ENCODE measurements at places on chromosomes 3 and 15.

DNA sequence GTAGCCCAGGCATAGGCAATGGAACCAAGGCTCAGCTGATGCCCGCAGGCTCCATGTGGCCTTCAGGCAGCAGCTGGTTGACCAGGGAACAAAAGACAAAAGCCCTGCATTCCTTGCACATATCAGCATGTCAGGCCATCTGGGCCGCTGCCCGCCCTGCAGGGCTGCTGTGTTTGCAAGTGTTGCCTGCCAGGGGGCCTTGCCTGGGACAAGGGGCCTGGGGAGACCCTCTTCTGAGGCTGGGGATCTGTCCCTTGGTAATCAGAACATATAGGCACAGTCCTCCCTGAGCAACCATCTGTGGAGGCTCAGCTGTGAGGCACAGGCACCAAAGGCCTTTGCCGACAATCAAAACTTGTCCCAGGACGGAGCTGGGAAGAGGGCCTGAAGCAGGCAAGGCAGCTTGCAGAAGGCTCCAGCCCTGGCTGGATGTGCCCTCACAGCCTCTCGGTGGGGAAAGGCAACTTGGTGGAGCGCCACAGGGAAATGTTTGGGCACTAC, 138.2 kb downstream of the TPRA1 start:
- no peak for DNase-seq

DNA sequence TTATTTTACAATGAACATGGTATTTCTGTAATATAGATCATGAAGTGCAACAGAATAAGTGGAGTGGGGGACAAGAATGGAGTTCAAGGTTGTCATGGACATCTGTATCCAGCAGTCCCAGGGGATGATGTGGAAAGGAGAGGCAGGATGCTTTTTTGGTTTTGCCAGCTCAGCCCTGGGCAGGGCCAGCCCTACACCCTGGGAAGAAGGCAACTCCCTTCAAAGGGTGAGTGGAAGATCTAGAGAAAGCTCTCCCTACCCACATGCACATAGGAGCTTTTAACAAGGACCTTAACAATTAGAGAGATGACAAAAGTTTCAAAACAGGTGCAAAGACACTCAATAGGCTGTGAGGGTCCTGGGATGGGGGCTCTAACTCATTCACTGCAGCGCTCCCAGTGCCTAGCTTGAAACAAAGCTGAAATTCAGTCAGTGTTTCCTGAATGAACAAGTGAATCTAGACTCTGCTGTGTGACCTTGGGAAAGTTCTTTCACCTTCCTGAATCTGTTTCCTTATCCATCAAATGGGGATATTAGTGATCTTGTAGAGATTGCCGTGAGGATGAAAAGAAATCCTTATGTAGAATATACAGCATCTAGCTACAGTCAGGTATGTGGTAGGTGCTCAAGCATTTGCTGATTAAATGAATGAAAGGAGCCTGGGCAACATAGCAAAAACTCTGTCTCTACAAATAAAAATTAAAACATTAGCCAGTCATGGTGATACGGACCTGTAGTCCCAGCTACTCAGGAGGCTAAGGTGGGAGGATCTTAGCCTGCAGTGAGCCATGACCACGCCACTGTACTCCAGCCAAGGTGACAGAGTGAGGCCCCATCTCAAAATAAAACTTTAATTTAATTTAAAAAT, 14.3 kb downstream of the BHLHE40 start:
- DNase-seq, result no peak

DNA sequence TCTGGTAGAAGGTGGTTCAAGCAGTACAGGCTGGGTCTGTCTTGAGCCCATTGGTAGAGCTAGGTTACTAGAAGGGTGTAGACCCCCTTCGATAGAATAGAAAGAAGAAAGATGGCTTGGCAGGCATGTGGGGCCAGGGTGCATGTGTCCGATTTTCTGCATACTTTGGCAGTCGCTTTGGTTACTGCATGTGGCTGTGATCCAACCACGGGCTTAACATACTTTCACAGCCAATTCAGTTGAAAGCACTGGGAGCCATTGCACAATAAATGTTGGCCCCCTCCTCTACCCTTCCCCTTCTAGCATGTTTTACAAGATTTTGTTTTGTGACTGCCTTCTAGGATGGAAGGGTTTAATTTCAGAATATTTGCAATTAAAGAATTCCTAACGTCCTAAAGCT, 7.2 kb downstream of the ARID3B start:
- DNase-seq, result no peak

GRCh38 chr15:57647791-57648130, 56.1 kb downstream of the MYZAP start:
- DNase-seq, result no peak

DNA sequence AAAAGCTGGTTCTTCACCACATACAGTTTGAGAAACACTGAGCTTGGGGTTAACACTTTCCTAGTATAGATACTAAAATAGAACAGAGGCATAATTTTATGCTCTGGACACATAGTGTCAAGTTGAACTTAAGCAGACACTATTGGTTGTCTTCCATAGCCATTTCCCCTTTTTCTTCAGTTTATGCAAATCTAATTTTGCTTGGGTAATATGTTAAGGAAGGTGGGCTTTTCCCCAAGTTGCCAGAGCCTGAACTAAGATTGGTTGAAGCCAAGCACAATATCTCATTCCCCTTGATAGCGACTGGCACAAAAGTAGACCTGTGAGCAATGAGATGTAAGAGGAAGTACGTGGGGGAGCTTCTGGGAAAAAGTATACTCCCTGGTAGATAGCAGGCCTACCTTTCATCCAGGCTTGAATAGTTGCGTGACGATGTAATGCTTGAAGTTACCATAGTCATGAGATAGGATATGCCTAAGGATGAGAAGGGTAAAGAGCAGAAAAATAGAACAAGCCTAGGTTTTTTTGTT, 4.5 kb upstream of the POPDC2 start:
- DNase-seq, result no peak

DNA sequence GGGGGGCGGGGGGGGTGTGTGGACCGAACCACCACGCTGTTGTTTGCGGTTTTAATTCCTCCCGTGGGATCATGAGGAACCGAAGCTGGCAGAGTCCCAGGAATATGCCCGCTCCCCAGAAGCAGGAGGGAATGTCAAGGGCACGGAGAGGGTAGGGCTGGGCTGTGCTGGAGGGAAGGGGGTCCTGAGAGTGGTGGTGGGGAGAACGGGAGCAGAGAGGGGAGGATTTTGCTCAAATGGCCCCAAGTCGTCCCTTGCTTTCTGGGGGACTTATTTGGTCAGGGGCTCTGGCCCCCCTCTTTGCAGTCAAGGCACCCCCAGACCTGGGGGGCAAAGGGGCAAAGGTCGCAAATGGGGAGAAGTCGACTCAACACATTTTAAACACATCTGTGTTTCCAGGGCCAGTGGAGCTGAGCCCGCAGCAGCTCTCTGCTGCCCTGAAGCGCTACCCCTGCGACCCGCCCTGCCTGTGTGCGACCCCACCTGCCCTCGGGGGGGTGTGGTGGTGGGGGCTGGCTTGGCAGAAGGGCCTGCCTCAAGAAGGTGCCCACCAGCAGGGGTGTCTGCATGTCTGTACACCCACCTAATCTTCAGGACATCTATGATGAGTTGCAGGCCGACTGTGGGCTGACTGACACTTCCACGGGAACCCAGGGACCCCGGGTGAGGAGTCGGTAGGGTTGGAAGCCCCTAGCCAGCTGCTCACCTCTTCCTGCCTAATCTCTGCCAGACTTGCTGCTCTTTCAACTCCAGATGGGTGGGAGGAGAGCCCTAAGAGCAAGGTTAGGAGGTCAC, 602 bp upstream of the ATP2B2 start:
- no peak for DNase-seq

- DNase-seq, result no peak
Observed at GRCh38 chr3:144296808-144297207, 325.2 kb downstream of the DIPK2A start.

DNA sequence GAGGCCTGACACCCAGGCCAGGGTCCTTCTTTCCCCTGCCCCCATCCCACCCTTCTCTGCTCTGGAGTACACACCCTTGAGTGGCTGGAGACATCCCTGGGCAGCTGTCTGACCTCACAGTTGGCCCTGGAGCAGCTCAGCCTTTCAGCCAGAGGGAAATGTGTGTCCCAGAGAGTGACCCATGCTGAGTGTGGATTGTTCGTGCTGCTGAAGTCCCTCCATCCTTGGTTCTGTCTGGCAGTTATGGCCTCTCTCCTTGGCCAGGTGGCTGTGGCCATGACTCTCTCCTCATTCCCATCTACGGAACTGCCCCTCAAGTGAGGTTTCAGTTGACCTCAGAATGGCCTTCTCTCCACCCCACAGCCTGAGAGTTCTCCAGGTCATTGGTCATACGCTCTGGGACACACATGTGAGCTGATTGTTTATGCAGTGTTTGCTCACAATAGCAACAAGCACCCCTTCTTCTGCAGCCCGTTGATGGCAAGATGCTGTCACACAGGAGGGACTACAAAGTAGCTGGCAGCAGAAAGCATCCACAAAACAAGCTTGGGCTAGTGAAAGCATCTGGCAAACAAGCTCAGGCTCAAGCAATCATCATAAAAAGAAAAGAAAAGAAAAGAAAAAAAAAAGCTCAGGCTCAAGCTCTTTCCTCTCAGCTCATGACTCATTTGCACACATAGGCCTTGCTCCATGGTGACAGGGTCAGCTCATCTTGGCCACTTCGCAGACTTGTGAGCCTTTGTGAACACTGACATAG, 55.3 kb upstream of the ITGA11 start:
- no peak for DNase-seq

- DNase-seq, result no peak
Observed at GRCh38 chr3:144810160-144810559, 838.5 kb downstream of the DIPK2A start.

- DNase-seq, result no peak
Observed at GRCh38 chr3:170697131-170697530, 111.3 kb upstream of the SLC7A14 start.

- DNase-seq, result no peak
Observed at GRCh38 chr3:43879166-43879565, 188.4 kb downstream of the ABHD5 start.

GRCh38 chr3:172203522-172204258, 164.3 kb downstream of the FNDC3B start:
- no peak for DNase-seq

GRCh38 chr3:126495786-126496185, 20.1 kb upstream of the ZXDC start:
- no peak for DNase-seq

GRCh38 chr3:136543385-136543784, 208.8 kb downstream of the STAG1 start:
- no peak for DNase-seq

DNA sequence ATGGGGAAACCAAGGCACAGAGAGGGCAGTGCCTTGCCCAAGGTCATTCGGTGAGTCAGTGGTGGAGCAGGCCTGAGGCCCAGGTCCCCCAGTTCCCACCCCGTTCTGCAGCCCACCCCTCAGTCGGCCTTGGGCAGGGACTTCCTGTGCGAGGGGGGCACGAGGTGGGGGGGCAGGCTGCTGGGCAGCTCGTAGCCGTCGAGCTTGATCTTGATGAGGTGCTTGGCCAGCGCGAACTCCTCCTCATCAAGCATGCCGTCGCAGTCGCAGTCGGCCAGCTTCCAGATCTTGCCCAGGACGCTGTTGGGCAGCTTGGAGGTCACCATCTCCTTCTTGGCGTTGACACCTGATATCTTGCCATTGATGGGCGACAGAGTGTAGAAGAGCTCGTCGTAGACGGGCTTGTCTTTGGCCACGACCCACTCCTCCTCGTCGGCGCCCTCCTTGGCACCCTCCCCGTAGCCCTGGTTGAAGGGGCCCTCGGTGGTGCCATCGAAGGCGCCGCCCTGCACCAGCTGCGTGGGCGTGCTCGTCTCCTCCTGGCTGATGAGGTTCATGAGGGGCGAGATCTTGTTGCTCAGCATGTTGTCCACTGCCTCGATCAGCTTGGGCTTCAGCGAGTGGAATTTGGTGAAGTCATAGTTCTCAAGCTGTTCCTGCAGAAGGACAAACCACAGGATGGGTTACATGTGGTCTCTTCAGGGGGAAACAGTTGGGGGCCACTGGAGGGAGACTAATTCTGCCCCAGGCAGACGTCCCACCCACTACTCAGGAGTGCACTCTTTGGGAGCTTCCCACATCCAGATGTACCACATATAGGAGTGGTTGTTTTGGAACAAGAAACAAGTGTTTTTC, 6.9 kb upstream of the SPTBN5 start:
- no peak for DNase-seq

GRCh38 chr15:35256551-35256950, 171.5 kb upstream of the NANOGP8 start:
- no peak for DNase-seq

DNA sequence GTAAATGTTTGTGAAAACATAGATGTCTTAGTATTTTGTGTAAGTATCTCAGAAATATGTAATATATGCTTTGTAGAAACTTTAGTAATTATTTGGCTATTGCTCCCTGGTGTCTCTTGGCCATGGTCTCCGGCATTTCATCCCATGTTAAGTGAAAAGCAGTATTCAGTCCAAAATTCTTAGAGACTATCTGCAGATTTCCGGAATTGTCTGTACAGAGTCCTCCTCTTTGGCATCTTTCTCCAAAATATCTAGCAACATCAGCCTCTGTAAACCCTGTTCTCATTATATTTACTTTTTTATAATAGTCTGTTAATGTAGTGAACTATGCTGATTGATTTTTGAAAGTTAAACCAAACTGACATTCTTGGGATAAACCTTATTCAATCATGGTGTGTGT, 352.7 kb downstream of the ARPP21 start:
- DNase-seq, result no peak

DNA sequence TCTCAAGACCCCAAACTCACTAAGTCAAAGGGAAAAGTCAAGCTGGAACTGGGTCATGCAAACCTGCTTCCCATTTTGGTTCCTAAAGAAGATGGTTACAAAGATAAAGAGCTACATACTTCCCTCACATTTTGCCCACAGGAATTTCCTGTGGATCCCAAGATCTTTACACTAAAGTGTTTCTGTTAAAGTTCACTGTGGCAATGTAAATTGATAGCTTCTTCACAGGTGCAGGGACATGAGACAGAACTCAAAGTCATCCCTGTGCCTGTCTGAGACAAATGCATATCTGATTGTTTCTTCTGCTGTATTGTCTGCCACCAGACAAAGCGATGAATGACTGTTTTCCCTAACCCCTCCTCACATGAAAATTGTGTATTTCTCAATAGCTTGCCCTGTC, 567.8 kb downstream of the ZIC1 start:
- no peak for DNase-seq

DNA sequence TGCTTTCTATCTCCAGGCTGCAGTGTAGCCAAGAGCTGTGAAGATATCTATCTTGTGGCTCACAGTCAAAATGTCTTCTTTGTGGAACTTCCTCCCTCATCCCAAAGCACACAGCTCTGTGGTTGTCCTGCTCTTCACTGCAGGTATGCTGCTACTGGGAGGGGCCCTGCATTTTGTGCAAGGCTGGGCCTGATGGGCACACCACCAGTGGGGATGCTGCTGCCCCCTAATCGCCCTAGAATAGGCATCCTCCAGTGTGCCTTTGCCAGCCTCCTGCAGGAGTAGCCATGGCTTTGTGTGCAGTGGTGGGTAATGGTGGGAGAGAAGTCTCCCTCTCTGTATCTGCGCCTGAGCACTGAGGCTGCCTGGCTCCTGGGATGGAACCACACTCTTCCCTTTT, 297.3 kb downstream of the DOCK3 start:
- DNase-seq, result no peak

GRCh38 chr15:42367041-42367440, 7.7 kb downstream of the CAPN3 start:
- DNase-seq, result no peak

- DNase-seq, result no peak
Observed at GRCh38 chr3:42672515-42672914, 12.8 kb upstream of the KLHL40 start.
